Regular cardiac myocyte (primary cell): ENCODE measurements at places on chromosomes 7 and 10. TPM values are rescaled to one million over a fixed set of nuclear protein-coding genes. Genes with fewer than 3 reads are reported as not detected.

Gene SCRN1
- 76.7 and 91.4 TPM in 2 replicates for total RNA-seq

Gene ANK3
- 93.2 and 169 TPM in 2 replicates for total RNA-seq

Gene IL6
- total RNA-seq = 69.4 and 193 TPM in 2 replicates

Gene ADCK2
- 17.8 and 26.8 TPM in 2 replicates for total RNA-seq

Gene IKZF1
- not detected in 2 replicates for total RNA-seq

Gene FRMD4A
- 44.8 and 92.6 TPM in 2 replicates for total RNA-seq

Gene PAOX
- total RNA-seq = 4.8 and 6.2 TPM in 2 replicates

Gene FBXL13
- 0.96 and 3.7 TPM in 2 replicates for total RNA-seq

Gene BEND7
- 0.58 and 2.3 TPM in 2 replicates for total RNA-seq

Gene TDRD1
- total RNA-seq = 1.9 and 5.1 TPM in 2 replicates

Gene CADPS2
- 14.4 and 25.9 TPM in 2 replicates for total RNA-seq

Gene C10orf90
- total RNA-seq = under 0.01 and 0.38 TPM in 2 replicates

Gene EGFR
- total RNA-seq = 44.5 and 47.2 TPM in 2 replicates

Gene HDAC9
- total RNA-seq = 18.2 and 51.9 TPM in 2 replicates

Gene NUTM2A
- 0.28 and 0.58 TPM in 2 replicates for total RNA-seq

Gene ANXA8L1
- not detected in 2 replicates for total RNA-seq

Gene PRKAG2
- total RNA-seq = 17.8 and 19.2 TPM in 2 replicates

Gene CPVL
- total RNA-seq = 0.58 TPM in 1 of 2 replicates, not detected in the other

Gene CDHR1
- total RNA-seq = 0.19 and 0.56 TPM in 2 replicates

Gene PLOD3
- 58.9 and 84.0 TPM in 2 replicates for total RNA-seq

Gene BTAF1
- 43.5 and 60.9 TPM in 2 replicates for total RNA-seq

Gene NUDT13
- 1.2 and 1.4 TPM in 2 replicates for total RNA-seq

Gene AZGP1
- not detected in 2 replicates for total RNA-seq

Gene HGF
- 121 and 211 TPM in 2 replicates for total RNA-seq

Gene ZNF503
- 2.7 and 3.7 TPM in 2 replicates for total RNA-seq

Gene METTL27
- 9.9 and 11.5 TPM in 2 replicates for total RNA-seq

Gene LRMDA
- total RNA-seq = 0.38 and 2.0 TPM in 2 replicates
